ENCODE measurements at places on chromosomes 2 and 18.

GRCh38 chr18:78511666-78512601 lies 467.7 kb upstream of the SALL3 start:
- DNase-seq, result no peak

DNA sequence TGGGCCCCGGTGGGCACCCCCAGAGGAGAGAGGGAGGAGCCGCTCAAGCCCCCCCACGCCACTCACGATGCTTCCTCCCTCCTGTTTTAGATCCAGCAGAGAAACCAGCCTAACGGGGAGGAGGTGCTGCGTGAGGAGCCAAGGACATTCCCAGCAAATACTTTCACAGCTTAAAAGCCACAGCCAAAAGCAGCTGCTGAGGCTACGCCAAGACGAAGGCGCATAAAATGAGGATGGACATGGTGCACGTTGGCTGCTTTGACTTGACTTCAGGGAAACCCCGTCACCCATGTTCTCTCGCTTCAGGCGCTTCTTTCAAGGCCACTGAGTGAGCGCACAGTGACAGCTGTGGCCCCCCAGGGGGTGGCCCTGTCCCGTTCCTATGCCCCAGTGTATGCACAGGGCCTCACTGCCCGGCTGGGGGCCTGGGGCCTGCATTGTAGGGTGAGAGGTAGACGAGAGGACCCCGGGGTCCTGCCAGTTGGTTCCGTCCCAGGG lies 72.1 kb upstream of the PXDN start:
- DNase-seq, result no peak

- no peak for DNase-seq
These were observed 72.7 kb downstream of the TWIST2 start for GRCh38 chr2:238920601-238921001.

DNA sequence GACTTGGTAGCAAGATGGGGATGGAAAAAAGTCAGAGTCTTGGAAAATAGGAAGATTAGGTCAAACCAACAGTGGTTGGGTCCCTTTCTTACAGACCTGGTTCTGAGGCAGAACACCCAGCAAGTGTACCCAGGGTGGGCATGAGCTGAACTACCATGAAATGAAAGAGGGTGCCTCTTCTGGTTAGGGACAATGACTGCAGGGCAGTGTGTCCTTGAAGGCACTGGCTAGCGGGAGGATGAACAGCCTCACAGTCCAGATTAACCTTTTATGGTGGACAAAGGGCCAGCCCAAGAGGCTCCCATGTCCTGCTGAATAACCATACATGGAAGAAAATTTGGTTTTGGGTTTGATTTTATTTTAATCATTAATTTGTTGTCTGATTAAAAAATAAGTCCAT lies 61.8 kb upstream of the CCDC85A start:
- DNase-seq, result no peak
